RPMI7951 (cell line): ENCODE measurements at places on chromosomes 6 and 20. TPM values are rescaled to one million over a fixed set of nuclear protein-coding genes. Genes with fewer than 3 reads are reported as not detected.

The GCNT2 gene
- 6.2 and 7.9 TPM in 2 replicates for total RNA-seq

The AVP gene
- not detected in 2 replicates for total RNA-seq

- DNase-seq: no peak
These were observed 162.6 kb upstream of the THBS2 start for GRCh38 chr6:169416249-169416648.

GRCh38 chr6:99297415-99297814 lies 52.1 kb downstream of the FAXC start:
- DNase-seq: no peak

DNA sequence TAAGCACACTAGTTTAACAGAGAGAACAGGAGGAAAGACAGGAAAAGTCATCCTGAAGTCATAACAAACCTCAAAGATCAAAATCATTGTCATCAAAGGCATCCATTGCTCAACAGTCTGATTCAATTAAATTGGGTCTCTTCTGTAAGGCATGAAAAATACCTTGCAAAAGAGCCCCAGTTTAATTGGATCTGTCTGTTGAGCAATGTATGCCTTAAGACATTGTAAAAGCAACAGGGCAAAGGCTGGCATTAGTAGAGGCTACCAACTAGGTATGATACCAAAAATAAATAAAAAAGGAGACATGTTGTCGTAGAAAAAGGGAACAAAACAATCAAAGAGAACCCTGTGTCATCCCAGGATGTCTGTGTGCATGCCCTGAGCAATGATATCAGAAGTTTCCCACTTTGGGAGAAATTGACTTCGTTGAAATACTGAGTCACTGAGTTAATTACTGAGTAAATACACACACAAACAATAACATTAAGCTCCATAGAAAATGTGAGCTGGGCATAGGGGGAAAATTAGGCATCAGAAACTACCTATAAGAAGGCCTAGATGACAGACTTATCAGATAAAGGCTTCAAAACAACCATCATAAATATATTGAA lies 1013.8 kb upstream of the CITED2 start:
- DNase-seq: peak; percentile 65

GRCh38 chr20:31708736-31709534 lies 13.7 kb downstream of the BCL2L1 start:
- DNase-seq: no peak

The PHACTR1 gene
- total RNA-seq: 1.9 and 5.9 TPM in 2 replicates

GRCh38 chr6:11427723-11428245 lies 109.8 kb upstream of the TMEM170B start:
- peak; percentile 47 for DNase-seq

The NNAT gene
- total RNA-seq: not detected in 2 replicates

DNA sequence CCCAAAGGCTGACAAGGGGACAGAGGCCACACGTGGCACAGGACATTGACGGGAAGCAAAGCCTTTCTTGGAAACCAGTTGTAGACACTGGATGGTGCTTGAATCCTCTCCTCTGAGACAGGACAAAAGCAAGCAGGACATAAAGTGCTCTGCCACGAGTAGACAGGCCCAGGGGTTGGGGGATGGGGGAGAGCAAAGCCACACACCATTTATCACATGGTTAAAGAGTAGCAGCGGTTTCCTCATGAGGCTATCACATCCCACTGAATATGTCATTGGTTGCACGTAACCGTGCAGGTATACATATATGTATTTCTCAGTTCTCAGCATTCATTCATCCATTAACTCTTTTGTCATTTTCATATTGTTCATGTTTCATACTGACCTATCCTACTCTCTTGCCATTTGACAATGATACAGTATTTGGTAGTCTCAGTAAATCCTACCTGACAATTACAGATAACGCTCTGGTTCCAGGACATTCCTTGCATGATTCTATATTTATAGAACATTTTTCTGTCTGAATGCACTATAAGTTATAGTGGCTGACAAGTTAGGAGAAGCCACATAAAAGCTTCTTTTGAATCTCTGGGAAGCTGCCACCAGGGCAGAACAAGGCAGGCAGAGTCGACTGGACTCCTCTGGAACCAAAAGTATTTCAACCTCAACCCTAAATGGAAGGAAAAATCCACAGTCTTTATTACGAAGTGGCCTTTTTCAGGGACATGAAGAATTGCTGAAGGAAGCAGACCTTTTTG lies 23.5 kb downstream of the METTL24 start:
- no peak for DNase-seq

GRCh38 chr6:131205481-131206244 lies 70.4 kb downstream of the AKAP7 start:
- no peak for DNase-seq

The STMND1 gene
- not detected in 2 replicates for total RNA-seq

GRCh38 chr20:49986049-49986448 lies 3.3 kb downstream of the SNAI1 start:
- DNase-seq: no peak

GRCh38 chr20:60490217-60491050 lies 532.2 kb downstream of the CDH26 start:
- no peak for DNase-seq

The DZANK1 gene
- total RNA-seq: 2.1 and 3.2 TPM in 2 replicates

- DNase-seq: no peak
These were observed 9.6 kb upstream of the PCMTD2 start for GRCh38 chr20:64245746-64246595.

- peak; percentile 53 for DNase-seq
These were observed 827 bp downstream of the E2F3 start for GRCh38 chr6:20402342-20403069.

The FUT9 gene
- total RNA-seq: not detected in 2 replicates

The HLA-A gene
- 1,042 and 1,246 TPM in 2 replicates for total RNA-seq
